ENCODE measurements at places on chromosomes 16 and 17.

GRCh38 chr17:39705786-39706348 is 6.0 kb downstream of the ERBB2 start:
- DNase-seq: no peak

GRCh38 chr16:75550211-75550662 is 5.8 kb downstream of the TMEM231 start:
- DNase-seq: peak; percentile 7

DNA sequence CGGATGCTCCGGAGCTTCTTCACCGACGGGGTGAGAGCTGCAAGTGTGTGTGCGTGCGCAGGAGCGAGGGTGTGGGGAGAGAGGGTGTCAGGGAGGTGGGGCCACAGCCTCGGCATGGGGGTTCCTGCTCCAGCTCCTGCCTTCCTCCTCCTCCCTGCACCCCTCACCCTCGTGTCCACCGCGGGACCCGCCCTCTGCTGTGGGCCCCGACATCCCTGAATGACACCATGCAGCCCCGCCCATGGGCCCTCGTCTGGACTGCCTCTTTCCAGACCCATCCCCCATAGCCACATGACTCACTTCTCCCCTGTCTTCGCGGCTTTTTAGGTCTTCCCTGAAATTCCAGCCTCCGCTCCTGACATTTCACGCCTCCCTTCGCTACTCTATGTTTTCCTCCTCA is 41.6 kb downstream of the ARHGAP23 start:
- DNase-seq: no peak

- peak; percentile 58 for DNase-seq
Observed at GRCh38 chr17:68399638-68400403, 57.5 kb downstream of the WIPI1 start.

- DNase-seq: no peak
Observed at GRCh38 chr17:77503293-77503655, 362.5 kb downstream of the SEC14L1 start.

- no peak for DNase-seq
Observed at GRCh38 chr16:66099306-66099705, 267.2 kb upstream of the CDH5 start.

GRCh38 chr17:66386498-66387351 is 84.3 kb downstream of the PRKCA start:
- DNase-seq: no peak

Measured in activated naive CD8-positive, alpha-beta T cell treated with anti-CD3 and anti-CD28 coated beads, Interleukin-2, amount 50 U/mL, for 24 hours (primary cell).